Lung microvascular endothelial cell (primary cell): ENCODE measurements at places on chromosomes 2 and 18.

- no peak for DNase-seq
Measured at GRCh38 chr2:239196474-239197021, 204.3 kb downstream of the HDAC4 start.

DNA sequence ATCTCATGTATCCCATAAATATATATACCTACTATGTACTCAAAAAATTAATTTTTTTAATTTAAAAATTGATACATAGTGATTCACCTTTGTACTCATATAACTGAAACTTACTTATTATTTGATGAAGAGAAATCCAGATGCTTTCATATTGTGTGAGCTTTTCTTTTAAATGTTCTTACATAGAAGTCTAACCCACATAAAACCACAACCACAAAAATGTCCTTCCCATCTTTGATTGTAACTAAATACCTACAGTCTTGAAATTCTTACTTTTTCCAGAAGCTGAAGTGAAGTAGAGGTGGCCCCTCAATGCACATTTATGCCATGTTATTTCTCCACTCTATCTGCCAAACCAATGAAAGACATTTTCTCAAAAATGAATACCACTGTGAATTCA, 117.9 kb upstream of the COL5A2 start:
- no peak for DNase-seq

GRCh38 chr2:199662255-199662654, 188.7 kb downstream of the FTCDNL1 start:
- no peak for DNase-seq

DNA sequence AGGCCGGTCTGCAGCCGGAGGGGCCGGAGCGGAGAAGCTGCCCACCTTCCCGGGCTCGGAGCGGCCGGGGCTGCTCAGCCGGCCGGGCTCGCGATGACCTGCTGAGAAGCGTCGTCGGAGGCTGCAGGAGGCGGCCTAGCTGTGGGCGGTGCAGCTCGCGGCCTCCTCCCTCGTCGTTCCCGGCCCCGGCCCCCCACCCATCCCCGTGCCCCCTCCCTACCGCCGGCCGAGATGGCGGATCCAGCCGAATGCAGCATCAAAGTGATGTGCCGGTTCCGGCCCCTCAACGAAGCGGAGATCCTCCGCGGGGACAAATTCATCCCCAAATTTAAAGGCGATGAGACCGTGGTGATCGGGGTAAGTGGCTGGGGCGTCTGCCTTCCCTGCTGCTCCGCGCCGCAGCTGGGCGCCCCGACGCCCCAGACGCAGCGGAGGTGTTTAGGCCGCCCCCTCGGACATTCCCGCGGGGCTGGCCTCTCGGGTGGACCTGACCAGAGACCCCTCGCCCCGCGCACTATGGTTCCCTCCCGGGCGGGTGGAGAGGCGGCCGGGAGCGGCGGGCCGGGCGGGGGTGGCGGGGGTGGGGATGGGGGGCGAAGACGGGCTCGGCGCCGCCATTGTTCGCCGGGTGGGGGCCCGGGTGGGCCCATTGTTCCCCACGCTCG, 492 bp downstream of the KIF5C start:
- no peak for DNase-seq

DNA sequence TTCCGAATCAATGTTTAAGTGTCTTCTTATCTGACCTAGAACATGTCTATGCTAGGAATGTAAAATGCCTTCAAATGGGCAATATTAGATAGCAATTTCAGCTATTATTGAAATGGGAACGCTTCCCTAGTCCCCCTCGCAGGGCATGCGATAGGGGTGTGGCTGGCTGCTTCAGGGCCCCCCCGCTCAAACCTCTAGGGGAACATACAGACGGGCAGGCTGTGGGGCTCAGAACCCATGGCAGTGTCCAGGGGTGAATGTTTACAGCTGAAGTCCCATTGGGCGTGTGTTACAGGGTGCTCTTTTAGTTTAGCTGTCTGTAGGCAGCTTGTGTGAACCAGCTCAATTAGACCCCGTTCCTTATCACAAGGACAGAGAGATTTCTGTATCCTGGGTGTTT, 315.9 kb downstream of the DSEL start:
- DNase-seq, result no peak

GRCh38 chr18:25275412-25276001, 76.5 kb downstream of the ZNF521 start:
- peak; percentile 86 for DNase-seq

DNA sequence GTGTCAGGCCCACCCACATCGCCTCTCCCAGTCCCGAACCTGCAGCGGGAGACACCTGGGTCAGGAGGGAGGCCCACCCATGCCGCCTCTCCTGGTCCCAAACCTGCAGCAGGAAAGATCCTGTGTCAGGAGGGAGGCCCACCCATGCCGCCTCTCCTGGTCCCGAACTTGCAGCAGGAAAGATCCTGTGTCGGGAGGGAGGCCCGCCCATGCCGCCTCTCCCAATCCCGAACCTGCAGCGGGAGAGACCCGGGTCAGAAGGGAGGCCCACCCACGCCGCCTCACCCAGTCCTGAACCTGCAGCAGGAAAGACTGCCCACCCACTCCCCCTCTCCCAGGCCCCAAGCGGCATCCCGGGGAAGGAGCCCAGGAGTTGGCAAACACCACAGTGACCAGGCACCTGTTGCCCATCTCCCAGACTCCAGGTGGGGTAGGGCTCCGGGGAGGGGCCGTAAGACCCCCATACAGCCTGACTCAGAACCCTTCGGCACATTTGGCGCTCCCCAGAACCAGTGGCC, 7.8 kb downstream of the SLC66A2 start:
- no peak for DNase-seq

DNA sequence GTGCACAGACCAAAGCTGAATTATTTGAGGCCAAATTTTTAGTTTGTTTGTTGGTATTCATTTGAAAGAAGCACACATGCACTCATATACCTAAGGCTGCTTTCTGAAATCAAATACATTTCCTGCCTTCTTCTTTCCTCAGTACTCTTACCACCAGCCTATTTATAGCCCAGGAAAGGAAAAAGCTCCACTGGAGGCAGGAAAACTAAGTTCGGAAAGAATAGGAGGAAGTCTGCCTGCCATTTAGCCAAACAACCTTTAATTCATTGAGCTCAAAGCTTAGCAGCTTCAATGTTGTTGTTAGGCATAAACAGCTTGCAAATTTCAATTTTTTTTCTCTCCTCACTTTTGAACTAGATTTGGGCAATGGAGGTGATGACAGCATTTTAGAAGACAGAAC, 40.4 kb upstream of the RASGRP3 start:
- peak; percentile 87 for DNase-seq

- peak; percentile 69 for DNase-seq
Measured at GRCh38 chr2:152523091-152523490, 188.1 kb downstream of the FMNL2 start.

GRCh38 chr2:25632396-25632795, 41.0 kb downstream of the DTNB start:
- no peak for DNase-seq

- DNase-seq, result no peak
Measured at GRCh38 chr2:54306556-54306955, 50.5 kb upstream of the TSPYL6 start.

DNA sequence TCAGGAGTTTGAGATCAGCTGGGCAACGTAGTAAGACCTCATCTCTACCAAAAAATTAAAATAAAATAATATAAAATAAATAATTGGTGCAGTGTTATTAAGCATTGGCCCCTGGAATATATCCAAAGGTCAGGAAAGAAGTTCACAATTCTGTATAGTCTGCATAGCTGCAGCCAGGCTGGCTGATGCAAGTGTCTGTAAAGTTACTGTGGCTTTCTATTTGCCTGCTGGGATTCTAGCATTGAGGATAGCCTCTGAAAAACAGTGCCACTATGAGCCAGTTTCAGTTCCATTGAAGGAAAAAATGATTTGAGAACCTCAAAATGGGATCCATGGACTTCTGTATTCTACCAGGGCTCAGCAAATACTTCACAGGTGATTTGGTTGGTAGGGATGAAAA, 208.6 kb downstream of the PARD3B start:
- no peak for DNase-seq

GRCh38 chr2:189165656-189166380, 13.7 kb downstream of the COL5A2 start:
- no peak for DNase-seq

DNA sequence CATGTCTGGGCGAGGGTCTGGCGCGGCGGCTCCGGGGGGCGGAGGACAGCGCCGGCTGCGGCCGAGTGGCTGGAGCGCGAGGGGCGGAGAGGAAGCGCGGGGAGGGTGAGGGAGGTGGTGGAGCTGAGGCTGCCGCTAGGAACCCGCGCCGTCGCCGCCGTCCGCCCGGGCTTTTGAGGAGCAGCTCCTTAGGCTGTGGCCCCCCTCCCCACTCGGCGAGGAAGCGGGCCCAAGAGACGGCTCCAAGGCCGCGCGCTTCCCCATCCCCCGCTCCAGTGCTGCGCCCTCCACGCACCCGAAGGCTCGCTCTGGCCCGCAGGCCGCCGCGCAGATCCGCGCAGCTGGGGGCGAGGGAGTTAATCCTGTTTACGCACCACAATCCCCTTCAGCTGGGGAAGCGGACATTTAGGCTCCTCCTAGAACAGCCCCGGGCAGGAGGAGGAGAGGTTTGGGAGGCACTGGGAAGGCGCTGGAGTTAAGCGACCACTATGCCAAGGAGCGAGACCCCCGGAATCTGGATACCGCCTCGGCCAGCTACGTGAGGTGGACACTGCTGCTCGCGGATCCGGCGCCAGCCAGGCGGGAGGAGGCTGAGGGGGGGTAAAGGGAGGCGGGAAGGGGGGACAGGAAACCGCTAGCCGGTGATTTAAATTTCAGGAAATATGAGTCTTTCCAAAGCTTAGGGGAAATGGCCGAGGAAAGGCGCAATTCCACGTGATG, at the start of gene CNRIP1:
TSS of gene CNRIP1 (minus strand) at position 552 of the 720 bp plus-strand sequence. CDS start at position 3, 549 bp downstream.
- DNase-seq, result peak; percentile 94

- DNase-seq, result no peak
Measured at GRCh38 chr2:18949871-18950270, 360.5 kb upstream of the NT5C1B start.
